ENCODE measurements at places on chromosomes 16 and 17. TPM values are rescaled to one million over a fixed set of nuclear protein-coding genes. Genes with fewer than 3 reads are reported as not detected.
A peak's percentile ranks its signal among the peaks of the same experiment; 100 is the strongest.

- H3K36me3 ChIP-seq = no peaks in the 10 kb centered on the region
- no peak for DNase-seq
- no peak overlapping the region for H3K27ac ChIP-seq
- H3K4me3 ChIP-seq = no peak overlapping the region
Observed at GRCh38 chr16:26721290-26721689, 345.4 kb upstream of the C16orf82 start.

DNA sequence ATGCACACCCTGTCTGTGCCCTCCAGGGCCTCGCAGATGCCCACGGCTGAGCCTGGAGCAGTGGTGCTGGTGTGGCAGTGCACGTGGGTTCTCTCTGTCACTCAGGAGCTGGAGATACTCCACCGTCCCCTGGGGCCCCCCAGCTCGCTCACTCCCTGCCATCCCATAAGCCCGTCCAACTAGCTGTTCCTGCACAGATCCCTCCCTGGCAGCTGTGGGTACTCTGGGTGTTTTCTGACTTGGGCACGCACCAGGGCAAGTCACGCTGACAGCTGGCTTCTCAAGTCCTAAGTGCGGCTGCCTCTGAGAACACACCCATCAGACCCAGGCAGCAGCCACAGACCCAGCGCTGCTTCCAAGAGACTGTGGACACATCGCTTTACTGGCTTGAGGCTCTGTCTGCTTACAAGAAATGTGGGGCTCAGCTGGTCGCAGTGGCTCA lies 25.4 kb upstream of the ITGB4 start:
- peaks cover 27% of the 10 kb centered on the region for H3K4me1 ChIP-seq
- H3K27me3 ChIP-seq = no peaks in the 10 kb centered on the region
- no peak overlapping the region for H3K27ac ChIP-seq
- no peak overlapping the region for H3K4me3 ChIP-seq
- no peak for DNase-seq

Gene ASPA
- total RNA-seq = not detected

Gene SLC35G6
- total RNA-seq = not detected

GRCh38 chr17:75773808-75774470 lies 8.9 kb upstream of the GALK1 start:
- no peak for DNase-seq
- H3K4me3 ChIP-seq = no peak overlapping the region
- peaks cover 2% of the 10 kb centered on the region for H3K4me1 ChIP-seq
- peaks cover 23% of the 10 kb centered on the region for H3K36me3 ChIP-seq
- no peaks in the 10 kb centered on the region for H3K27me3 ChIP-seq

DNA sequence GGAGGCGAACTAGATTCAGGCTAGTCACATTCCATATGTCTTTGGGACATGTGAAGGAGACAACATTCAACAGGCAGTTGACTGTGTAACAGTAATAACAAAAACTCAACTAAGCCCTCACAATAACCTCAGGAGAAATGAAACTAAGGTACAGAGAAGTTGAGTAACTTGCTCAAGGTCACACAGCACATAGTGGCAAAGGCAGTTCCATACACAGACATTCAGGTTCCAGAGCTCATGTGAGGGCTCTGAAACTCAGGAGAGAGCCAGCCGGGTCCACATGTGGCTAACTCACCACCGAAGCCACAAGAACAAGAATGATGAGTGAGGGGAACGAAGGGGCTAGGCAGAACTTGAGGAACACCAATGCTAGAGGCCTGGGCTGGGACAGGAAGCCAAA lies 46.3 kb upstream of the CCL1 start:
- no peaks in the 10 kb centered on the region for H3K4me1 ChIP-seq
- H3K27ac ChIP-seq = no peak overlapping the region
- no peaks in the 10 kb centered on the region for H3K36me3 ChIP-seq
- peaks cover 2% of the 10 kb centered on the region for H3K27me3 ChIP-seq
- DNase-seq = no peak
- no peak overlapping the region for H3K4me3 ChIP-seq

DNA sequence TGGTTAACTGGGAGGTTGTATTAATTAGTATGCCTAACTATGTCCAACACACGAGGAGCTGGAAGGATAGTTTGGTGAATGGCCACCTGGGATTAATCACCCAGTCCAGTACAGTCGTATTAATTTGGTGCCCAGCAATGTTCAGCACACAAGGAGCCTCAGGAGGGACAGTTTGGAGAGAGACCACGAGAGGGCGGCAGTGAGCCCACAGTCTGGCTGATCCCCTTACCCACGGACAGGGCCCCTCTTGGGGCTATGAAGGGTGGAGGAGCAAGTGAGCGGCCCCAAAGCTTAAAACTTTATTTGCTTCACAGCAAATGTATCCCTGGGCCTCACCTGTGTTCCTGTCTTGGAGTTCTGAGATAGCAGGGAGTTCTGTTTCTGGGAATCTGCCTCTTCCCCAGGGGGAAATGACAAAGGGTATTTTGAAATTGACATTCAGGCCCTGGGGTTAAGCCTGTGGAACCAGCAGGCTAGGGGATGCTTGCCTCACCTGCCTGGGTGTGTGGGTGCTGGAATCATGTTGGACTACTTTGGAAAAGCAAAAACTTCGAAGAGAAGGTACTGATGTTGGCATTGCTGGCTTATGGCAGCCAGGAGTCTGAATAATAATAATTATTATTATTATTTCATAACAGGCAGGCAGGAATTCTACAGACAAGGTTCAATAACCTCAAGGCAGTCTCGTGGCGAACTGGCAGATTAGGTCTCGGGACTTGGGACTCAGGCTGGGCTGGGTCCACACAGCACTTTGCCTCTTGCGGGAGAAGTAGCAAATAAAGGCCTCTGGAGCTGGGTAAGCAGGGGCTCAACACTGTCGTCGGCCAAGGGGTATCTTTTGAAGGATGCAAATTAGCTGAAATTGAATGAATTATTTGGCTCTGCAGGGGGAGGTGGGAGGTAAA lies 227.6 kb upstream of the ASIC2 start:
- H3K27ac ChIP-seq = no peak overlapping the region
- H3K27me3 ChIP-seq = no peaks in the 10 kb centered on the region
- H3K4me1 ChIP-seq = no peaks in the 10 kb centered on the region
- no peak overlapping the region for H3K4me3 ChIP-seq
- no peaks in the 10 kb centered on the region for H3K36me3 ChIP-seq

Gene CSF3
- not detected for total RNA-seq

GRCh38 chr17:52145476-52145875 lies 13.0 kb downstream of the CA10 start:
- no peaks in the 10 kb centered on the region for H3K4me1 ChIP-seq
- no peak for DNase-seq
- no peak overlapping the region for H3K27ac ChIP-seq
- no peaks in the 10 kb centered on the region for H3K36me3 ChIP-seq
- no peak overlapping the region for H3K4me3 ChIP-seq
- H3K27me3 ChIP-seq = no peaks in the 10 kb centered on the region

DNA sequence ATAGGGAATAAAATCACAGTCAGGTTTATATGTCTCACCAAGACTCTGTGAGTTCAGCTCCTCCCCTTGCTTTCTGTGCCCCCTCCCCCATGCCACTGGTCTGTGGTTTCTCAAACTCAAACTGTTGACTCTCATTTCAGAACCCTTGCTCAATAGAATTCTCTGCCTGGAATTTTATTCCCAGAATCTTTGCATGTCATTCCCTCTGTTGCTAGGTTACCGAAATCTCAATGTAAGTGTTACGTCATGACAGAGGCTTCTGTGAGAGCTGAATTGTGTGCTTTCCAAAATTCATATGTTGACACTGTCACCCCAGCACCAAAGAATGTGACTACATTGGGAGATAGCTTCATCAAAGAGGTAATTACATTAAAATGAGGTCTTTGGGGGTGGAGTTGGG lies 1938.8 kb downstream of the TP53TG3F start:
- no peak for DNase-seq
- H3K27me3 ChIP-seq = no peaks in the 10 kb centered on the region
- H3K27ac ChIP-seq = no peak overlapping the region
- H3K4me1 ChIP-seq = no peaks in the 10 kb centered on the region

DNA sequence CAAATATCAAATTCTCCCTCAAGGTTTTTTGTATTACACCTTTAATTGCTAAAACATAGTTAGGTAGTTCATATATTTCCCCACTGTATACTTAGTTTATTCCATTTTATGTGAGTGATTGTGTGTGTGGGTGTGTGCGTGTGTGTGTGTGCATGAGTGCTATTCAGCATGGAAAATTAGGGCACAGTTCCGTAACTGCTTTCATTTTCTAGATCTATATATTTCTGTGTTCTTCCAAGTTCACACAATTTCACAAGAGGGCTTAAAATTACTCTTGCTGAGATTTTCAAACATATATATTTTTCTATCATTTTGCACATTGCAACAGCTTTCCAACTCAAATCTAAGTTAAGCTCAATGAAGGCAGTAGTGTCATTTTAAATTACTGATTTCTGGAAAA lies 782.9 kb upstream of the SOX9 start:
- no peaks in the 10 kb centered on the region for H3K27me3 ChIP-seq
- no peaks in the 10 kb centered on the region for H3K4me1 ChIP-seq
- DNase-seq = peak; percentile 29
- no peaks in the 10 kb centered on the region for H3K36me3 ChIP-seq

Gene MT1F
- not detected for total RNA-seq

DNA sequence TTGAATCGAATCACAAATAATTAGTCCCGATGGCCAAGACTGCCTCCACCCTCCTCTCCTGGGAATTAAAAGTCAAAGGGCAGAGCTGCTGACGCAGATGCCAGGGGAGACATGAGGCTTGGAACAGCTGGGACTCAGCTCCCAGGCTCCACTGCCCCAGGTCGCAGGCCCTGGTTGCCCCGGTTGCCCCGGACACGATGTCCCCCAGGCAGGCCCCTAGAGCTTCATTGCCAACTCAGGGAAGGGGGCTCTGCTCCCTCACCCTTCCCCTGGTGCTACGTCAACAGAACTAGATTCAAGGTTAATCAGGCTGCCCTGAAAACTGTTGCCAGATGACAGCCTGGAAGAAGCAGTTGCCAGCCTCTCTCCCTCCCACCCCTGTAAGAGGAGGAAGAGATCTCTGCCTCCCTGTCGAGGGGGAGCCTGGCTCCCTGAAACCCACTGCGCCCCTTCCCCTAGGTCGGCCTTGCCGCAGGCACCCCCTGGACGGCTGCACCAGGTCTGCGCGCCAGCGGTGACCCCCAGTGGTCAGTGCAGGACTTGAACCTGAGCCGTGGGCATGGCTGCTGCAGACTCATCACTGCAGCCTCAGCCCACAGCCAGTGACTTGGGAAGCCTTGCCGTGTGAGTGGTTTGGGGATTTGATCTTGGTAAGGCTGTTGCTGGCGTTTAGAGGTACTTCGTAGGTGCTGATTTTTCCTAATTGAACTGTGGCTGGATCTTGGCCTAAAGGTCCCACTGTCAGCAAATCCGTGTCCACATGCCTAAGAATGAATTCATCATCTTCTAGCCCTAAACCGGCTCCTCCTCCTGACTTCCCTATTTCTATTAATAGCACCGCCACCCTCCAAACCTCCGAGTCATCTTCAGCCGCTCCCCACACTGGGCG lies 84.1 kb upstream of the TOB1 start:
- no peaks in the 10 kb centered on the region for H3K36me3 ChIP-seq
- no peak overlapping the region for H3K4me3 ChIP-seq
- H3K4me1 ChIP-seq = peaks cover 39% of the 10 kb centered on the region
- no peaks in the 10 kb centered on the region for H3K27me3 ChIP-seq
- peak; percentile 84 for DNase-seq

Gene BAIAP3
- total RNA-seq = 0.56 TPM

Gene CENPN
- total RNA-seq = 34.4 TPM

DNA sequence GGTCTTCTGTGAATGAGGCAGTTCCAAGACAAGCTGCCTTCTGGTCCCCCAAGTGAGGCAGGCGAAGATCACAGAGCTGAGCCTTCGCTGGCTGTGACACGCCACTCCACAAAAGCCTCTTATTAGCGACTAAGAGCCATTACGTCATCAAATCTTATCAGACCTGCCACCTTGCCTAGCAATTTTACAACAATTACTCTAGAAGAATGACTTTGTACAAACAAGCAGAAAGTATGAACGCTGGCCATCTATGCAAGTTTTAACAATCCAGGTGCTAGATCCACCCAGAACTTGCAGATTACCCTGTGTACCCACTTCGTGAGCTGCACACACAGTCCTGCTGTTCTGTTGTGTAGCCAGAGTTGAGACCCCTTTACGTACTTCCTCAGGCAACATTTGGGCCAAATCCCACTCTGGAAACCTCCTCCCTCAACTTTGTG lies 3.8 kb upstream of the ICAM2 start:
- H3K36me3 ChIP-seq = no peaks in the 10 kb centered on the region
- H3K27ac ChIP-seq = no peak overlapping the region
- H3K4me1 ChIP-seq = 0 out of 2 replicates have a peak, but pooled peaks cover 2% of the 10 kb centered on the region
- H3K4me3 ChIP-seq = no peak overlapping the region

Gene STXBP4
- 20.4 TPM for total RNA-seq

DNA sequence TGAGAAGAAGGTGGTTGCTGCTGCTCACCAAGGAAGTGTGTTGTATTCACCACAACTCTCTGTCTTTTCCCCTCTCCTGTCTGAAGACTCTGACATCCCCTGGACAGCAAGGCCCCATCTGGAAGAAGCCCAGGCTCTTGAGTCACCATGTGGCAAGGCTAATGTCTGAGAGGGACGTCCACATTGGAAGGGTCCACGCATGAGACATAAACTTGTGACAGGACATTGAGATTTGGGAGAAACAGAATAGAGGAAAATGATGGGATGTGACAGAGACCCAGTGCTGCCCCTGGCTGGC lies 176.5 kb downstream of the IRF8 start:
- no peaks in the 10 kb centered on the region for H3K36me3 ChIP-seq
- no peaks in the 10 kb centered on the region for H3K27me3 ChIP-seq
- peak; percentile 59 for DNase-seq
- H3K4me3 ChIP-seq = no peak overlapping the region
- H3K4me1 ChIP-seq = peaks cover 17% of the 10 kb centered on the region

DNA sequence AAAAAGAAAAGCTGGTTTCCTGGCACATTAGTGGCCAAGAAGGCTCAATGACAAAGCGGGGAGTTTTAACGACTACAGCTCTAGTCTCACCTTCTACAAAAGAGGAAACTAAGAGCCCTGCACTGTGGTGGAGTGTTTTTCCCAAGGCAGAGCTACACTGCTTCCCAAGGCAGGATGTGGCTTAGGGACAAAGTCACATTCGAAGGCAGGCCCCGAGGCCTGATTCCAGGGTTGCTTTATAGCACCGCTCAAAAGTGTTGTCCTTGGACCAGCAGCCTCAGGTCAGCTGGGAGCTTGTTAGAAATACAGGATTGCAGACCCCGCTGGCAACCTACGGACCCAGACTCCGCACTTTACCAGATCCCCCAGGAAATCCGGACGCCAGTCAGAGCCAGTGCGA lies 23.8 kb downstream of the TMEM92 start:
- no peaks in the 10 kb centered on the region for H3K4me1 ChIP-seq
- H3K4me3 ChIP-seq = no peak overlapping the region
- DNase-seq = no peak
- H3K27ac ChIP-seq = no peak overlapping the region

GRCh38 chr17:13596241-13596923 lies 5.3 kb downstream of the HS3ST3A1 start:
- H3K36me3 ChIP-seq = no peaks in the 10 kb centered on the region
- H3K4me1 ChIP-seq = peaks cover 21% of the 10 kb centered on the region
- no peak for DNase-seq
- H3K4me3 ChIP-seq = peak overlapping the region; percentile 13
- H3K27ac ChIP-seq = peak overlapping the region; percentile 49

GRCh38 chr16:68400083-68400923 lies 48.0 kb downstream of the SMPD3 start:
- peaks cover 7% of the 10 kb centered on the region for H3K4me1 ChIP-seq
- H3K4me3 ChIP-seq = no peak overlapping the region
- peaks cover 10% of the 10 kb centered on the region for H3K27me3 ChIP-seq

GRCh38 chr16:54750249-54750648 lies 180.4 kb upstream of the IRX5 start:
- no peak overlapping the region for H3K27ac ChIP-seq
- H3K4me1 ChIP-seq = no peaks in the 10 kb centered on the region
- no peak for DNase-seq
- no peaks in the 10 kb centered on the region for H3K36me3 ChIP-seq
- no peak overlapping the region for H3K4me3 ChIP-seq

Gene TNFRSF13B
- total RNA-seq = not detected

- peaks cover 9% of the 10 kb centered on the region for H3K27me3 ChIP-seq
- H3K36me3 ChIP-seq = no peaks in the 10 kb centered on the region
- H3K4me1 ChIP-seq = peaks cover 7% of the 10 kb centered on the region
- DNase-seq = peak; percentile 10
Observed at GRCh38 chr17:3738562-3739295, 15.0 kb downstream of the HASPIN start.

Measured in IMR-90 (cell line).